ENCODE measurements at places on chromosomes 1 and 21.

- no peak for DNase-seq
These were observed 39.5 kb downstream of the CRB1 start for GRCh38 chr1:197307551-197307950.

- DNase-seq, result no peak
These were observed 68.0 kb upstream of the WDR26 start for GRCh38 chr1:224502459-224503160.

DNA sequence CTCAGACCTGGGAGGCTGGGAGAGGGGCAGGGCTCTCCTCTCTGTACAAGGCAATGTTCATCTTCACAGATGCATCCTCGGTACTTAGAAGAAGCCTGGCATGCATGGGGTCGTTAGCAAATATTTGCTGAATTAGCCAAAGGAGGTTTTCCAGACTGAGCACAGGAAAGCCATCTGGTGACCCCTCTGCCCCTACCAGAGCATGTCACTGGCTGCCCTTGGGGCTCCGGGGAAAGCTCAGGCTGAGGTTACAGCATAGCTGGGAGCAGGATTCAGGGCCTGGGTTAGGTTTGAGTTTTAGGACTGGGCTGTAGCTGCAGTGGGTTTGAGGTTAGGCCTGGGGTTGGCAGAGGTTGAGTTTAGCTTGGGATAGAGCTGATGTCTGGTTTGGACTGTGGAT is 43.4 kb upstream of the ZBTB40 start:
- DNase-seq, result no peak

- no peak for DNase-seq
These were observed 18.9 kb downstream of the EPHX1 start for GRCh38 chr1:225828706-225829345.

GRCh38 chr21:37088186-37088735 is 15.2 kb downstream of the TTC3 start:
- no peak for DNase-seq

- DNase-seq, result no peak
These were observed 110.4 kb downstream of the RERE start for GRCh38 chr1:8706995-8707396.

GRCh38 chr1:112502826-112503225 is 5.9 kb upstream of the WNT2B start:
- no peak for DNase-seq
